ENCODE measurements at places on chromosomes 11 and 22.

DNA sequence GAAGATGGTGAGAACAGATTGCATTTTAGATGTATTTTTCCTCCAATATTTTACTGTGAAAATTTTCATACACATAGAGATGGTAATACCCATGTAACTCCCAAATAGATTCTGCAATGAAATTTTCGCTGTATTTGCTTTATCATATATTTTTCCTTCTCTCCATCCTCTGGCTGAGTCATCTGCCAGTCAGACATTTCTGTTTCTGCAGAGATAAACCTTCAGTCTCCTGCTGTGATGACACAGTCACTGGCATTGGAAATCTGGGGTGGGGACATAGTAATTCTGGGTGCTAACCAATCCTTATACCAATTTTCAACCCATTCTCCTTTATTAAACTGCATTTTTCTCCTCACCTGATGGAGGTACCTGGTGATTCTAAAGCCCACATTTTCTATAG is 33.7 kb downstream of the SVIP start:
- no peak for DNase-seq

DNA sequence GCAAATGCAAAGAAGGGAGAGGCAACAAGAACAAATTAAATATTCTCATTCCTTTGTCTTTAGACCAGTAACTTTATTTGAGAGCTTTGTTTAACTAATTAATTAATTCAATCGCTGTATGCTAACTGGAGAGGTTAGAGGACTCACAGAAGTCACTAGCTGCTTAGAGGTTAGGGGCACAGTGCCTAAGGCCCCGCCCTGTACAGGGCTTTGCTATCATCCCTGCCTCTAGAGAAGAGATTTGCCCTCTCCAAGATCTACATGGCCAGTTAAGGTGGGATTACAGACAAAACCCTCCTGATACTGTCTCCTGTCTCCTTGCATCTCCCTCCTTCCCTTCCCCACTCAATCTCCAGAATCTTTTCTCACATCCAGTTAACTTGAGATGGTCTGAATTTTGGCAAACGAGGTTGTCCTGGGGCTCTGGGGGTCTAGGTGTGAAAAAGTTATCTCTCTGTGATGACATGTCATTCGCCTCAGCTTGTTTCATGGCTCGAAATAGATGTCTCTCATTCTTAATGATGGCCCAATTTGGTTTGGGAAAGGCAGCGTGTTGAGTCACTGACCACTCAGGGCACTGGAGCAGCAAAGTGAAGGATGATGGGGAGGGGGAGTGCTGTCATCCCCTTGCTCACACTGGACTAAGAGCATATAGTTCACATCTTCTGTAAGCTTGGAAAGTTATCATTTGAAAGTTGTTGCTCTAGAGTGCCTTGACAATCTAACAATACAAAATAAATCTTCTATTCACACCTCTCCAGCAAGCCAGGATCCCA is 190.9 kb downstream of the KIRREL3 start:
- no peak for DNase-seq

- DNase-seq = no peak
These were observed 245.3 kb downstream of the FAM76B start for GRCh38 chr11:95544095-95544856.

GRCh38 chr11:62122076-62122475 is 1.7 kb upstream of the INCENP start:
- no peak for DNase-seq

GRCh38 chr11:59261150-59261549 is 48.4 kb upstream of the MPEG1 start:
- peak; percentile 84 for DNase-seq
